Panc1 (cell line): ENCODE measurements at places on chromosomes 12 and 14.

- DNase-seq = no peak
These were observed 150.9 kb downstream of the EGLN3 start for GRCh38 chr14:33799705-33800570.

GRCh38 chr14:102591944-102592762 lies at the start of gene RCOR1:
TSS of gene RCOR1 (plus strand) at chr14:102592649. CDS start at chr14:102592887, 238 bp downstream.
- peak; percentile 30 for DNase-seq

GRCh38 chr12:69936766-69937165 lies 111.7 kb downstream of the MYRFL start:
- DNase-seq = no peak

GRCh38 chr12:79961411-79961810 lies 26.5 kb upstream of the PPP1R12A start:
- no peak for DNase-seq

DNA sequence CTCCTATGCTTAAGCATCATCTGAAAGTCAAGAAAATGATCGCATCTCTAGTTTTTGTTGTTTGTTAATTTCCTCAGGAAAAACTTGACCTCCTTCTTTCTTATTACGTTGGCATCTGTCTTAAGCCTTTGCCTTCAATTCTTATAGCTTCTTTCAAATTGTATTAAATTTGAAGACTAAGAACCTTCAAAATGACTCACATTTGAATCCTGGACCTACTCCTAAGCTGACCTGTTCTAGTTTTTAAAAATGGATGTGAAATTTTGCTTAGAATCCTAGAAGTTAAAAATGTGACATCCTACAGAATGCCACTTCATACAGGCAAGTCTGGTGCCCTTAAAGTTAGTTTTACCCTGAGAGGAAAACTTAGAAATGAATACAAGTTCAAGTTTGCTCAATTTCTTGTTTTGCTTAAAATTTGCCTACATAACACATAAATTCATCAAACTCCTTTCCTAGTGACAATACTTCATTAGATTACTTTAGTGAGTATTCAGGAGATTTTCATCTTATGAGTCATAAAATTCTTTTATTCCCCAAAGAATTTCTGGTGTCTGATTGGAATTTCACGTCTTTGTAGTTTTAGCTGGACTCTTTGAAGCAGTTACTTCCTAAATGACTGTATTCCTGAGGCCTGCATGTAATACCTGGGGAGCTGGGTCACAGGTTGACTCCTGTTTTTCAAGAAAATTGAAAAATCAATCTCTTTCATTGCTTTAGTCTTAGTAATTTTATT lies 152.3 kb downstream of the MSRB3 start:
- DNase-seq = peak; percentile 32

DNA sequence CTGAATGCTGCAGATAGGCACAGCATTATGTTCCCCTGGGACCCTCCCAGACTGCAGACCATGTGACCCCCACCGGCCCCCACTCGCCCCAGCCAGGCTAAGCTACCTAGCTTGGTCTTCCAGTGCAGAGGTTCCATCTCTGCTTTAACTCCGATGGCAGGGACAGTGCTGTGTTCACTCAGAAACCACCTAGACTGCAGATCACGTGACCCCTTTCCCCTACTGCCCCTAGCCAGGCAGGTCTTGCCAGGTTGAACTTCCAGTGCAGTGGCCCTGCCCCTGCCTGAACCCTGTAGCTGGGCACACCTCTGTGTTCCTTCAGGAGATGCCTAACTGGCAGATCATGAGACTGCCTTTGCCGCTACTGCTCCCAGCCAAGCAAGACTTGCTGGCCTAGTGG lies 1116.2 kb downstream of the FLRT2 start:
- DNase-seq = no peak

GRCh38 chr14:31957565-31957964 lies 119.5 kb upstream of the ARHGAP5 start:
- no peak for DNase-seq

DNA sequence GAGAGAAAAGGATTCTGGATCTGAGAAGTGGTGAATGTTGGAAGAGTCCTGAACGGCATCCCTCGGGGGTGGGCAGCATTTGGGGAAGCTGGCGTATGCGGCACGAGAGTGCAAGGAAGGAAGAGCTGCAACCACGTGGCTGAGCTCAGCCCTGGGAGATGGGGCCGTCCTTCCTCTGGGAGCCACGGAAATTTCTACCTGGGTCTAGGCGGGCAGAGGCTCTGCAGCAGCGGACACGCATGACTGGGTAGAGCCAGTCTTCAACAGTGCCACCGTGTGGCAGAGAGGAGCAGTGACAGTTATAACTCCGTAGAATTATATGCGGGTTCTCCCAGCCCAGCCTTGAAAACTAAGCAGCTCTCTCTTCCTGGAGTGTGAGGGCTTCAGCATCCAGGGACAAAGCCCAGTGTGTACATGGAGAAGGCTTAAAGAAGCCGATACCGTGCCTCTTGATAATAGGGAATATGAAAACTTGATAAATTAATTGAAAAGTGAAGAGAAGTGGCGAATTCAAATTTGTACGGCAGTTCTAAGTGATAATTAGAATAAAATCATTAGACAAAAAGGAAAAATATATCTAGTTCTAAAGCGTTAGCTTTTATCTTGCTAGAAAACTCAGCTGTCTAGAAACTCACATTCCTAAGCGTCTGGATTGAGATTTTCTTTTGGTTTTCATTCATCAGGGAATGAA lies 82.9 kb upstream of the STXBP6 start:
- DNase-seq = peak; percentile 25
